H7 (cell line): ENCODE measurements at places on chromosomes 3 and 15. TPM values are rescaled to one million over a fixed set of nuclear protein-coding genes. Genes with fewer than 3 reads are reported as not detected.

TJP1 gene
- 43.5 and 57.2 TPM in 2 replicates for total RNA-seq

CFAP44 gene
- total RNA-seq = 0.37 and 0.73 TPM in 2 replicates

RPP25 gene
- total RNA-seq = 40.0 and 40.3 TPM in 2 replicates

VEPH1 gene
- total RNA-seq = 0.67 and 3.3 TPM in 2 replicates

ZBBX gene
- total RNA-seq = 0.26 and 0.90 TPM in 2 replicates

GOLGA6L10 gene
- 0.59 and 0.85 TPM in 2 replicates for total RNA-seq

GPR171 gene
- not detected in 2 replicates for total RNA-seq

LRRK1 gene
- total RNA-seq = 3.3 and 6.6 TPM in 2 replicates
